ENCODE measurements at places on chromosomes 4 and X.
A peak's percentile ranks its signal among the peaks of the same experiment; 100 is the strongest.

GRCh38 chrX:10360116-10360515 is 203.3 kb downstream of the CLCN4 start:
- no peak for DNase-seq

DNA sequence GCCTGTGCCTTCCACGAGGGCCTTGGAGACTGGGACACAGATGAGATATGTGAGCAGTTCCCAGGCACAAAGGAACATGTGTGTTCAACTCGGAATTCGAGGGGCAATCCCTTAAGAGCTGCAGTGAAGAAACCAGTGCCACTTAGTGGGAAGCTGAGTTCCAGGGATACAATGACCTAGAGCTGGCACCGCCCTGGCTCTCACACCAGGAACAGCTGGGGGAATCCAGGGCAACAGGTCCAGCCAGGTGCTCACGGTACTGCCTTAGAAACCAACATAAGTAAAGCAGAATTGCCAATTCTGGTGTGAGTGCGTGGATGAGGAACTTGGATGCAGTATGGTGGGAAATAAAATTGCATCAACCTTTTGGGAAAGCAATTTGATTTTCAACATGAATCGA is 122.9 kb downstream of the AFAP1 start:
- no peak for DNase-seq

- DNase-seq, result no peak
These were observed 690.9 kb downstream of the PCDH19 start for GRCh38 chrX:99719140-99719539.

- DNase-seq, result no peak
These were observed 744.0 kb downstream of the FSTL5 start for GRCh38 chr4:161419822-161420221.

GRCh38 chrX:100048156-100048555 is 361.9 kb downstream of the PCDH19 start:
- no peak for DNase-seq

DNA sequence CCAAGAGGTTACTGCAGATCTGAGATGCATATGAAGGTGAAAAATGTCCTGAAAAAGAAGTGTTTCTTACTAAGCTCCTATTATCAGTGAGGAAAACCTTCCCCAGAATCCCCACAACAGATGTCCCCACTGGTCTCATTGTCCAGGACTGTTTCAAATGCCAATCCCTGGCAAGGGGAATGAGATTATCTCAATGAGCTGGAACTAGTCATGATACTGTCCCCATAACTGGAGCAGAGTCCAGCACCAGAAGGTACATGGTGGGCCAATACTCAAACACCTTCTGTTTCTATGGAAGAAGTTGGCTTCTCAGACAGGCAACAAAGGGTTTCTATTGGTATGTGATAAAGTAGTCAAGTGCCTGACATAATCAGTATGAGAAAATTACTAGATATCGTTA is 221.1 kb upstream of the TLL1 start:
- no peak for DNase-seq

- DNase-seq, result no peak
These were observed 83.3 kb downstream of the CHIC2 start for GRCh38 chr4:53981066-53981465.

- DNase-seq, result peak; percentile 34
These were observed 14.5 kb downstream of the SPACA5 start for GRCh38 chrX:48021026-48021900.

- no peak for DNase-seq
These were observed 270.2 kb upstream of the SMIM31 start for GRCh38 chr4:164483711-164484110.

DNA sequence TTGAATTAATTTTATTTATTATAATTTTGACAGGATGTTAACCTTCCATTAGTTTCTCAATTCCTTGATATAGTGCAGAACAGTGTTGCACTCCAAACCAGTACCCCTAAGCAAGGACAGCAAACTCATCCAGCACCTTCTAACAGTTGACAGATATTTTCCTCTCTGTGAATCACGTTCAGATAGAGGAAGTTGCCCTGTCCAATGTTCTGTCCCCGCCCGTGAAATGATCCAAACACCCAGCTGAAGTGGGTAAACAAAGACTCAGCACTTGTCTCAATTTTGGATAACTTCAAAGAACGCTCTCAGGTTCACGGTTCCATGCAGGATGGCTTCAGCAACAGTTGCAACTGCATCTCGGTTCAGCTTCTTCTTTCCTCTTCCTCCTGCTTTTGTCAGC is 1240.0 kb upstream of the ADGRL3 start:
- DNase-seq, result no peak

DNA sequence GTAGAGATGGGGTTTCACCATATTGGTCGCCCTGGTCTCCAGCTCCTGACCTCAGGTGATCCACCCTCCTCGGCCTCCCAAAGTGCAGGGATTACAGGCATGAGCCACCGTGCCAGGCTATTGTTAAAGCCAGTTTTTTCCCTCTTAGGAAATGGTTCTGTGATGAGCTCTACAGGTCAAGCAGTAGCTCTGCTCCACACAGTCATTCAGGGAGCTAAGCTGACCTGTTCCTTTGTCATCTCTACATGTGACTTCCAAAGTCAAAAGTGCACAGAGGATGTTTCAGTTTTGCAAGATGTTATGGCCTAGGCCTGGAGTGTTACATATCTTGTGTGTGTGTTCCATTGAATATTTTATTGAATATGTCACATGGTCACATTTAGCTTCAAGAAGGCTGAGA is 11.4 kb downstream of the MCUB start:
- no peak for DNase-seq

GRCh38 chr4:100042235-100042634 is 92.2 kb upstream of the H2AZ1 start:
- DNase-seq, result no peak

DNA sequence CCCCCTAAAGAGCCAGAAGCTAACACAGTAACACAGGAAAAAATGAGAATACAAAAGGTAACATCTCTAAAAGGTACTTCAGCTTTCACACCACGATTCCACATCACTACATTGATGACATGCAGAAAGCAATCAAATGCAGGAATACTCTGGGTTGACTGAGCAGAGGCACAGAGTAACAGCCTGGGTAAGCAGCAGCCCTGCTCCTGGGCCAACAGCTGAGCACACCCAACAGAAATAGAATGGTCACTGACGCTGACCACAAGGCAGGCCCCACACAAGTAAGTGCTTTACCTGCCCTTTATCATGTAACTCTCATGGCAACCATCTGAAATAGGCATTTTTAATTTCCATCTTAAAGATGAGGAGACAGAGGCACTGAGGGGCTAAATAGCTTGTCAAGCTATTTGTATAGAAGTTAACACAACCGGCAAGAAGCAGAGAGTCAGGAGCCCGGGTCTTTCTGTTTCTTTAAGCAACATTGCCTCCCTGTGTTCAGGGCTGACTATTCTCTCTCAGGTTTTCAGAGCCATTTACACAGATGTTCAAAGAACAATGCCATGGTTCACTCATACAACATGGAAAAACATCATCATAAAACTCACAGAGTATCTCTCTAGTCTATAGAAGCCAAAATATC is 168.9 kb downstream of the ZNF674 start:
- no peak for DNase-seq

- no peak for DNase-seq
These were observed 487.8 kb upstream of the MAGEB18 start for GRCh38 chrX:25650216-25650820.

GRCh38 chr4:7980036-7980435 is 40.4 kb upstream of the AFAP1 start:
- no peak for DNase-seq

DNA sequence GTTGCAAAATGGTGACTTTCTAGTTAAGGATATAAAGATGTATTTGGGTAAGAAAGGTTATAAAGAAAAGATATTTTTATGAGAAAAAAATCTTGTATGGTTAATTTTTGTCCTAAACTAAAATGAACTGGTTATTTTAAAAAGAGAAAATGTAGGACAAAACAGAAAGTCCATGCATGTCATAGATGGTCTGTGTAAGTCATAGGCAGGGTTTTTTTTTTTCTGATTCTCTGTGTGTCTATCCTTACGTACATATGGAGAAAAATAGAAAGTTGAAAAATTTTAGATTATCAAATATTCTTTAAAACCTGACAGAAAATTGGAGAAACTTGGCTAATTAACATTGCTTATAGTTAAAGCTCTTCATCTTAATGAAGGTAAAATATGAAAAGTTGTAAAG is 493.4 kb downstream of the IQCM start:
- no peak for DNase-seq

DNA sequence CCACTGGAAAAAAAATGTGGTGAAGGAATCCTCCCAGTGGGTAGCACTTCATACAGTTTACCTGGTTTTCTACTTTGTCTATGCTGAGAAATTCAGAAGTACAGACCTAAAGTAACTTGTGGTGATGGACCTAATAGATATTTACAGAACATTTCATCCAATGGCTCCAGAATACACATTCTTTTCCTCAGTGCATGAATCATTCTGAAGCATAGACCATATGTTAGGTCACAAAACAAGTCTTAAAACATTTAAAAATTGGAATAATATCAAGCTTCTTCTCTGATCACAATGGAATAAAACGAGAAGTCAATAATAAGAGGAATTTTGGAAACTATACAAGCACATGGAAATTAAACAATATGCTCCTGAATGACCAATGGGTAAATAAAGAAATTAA is 450.1 kb upstream of the INTU start:
- no peak for DNase-seq
